ENCODE measurements at places on chromosomes 2 and 18.

GRCh38 chr18:44801781-44802180, 121.1 kb downstream of the SETBP1 start:
- DNase-seq: no peak

DNA sequence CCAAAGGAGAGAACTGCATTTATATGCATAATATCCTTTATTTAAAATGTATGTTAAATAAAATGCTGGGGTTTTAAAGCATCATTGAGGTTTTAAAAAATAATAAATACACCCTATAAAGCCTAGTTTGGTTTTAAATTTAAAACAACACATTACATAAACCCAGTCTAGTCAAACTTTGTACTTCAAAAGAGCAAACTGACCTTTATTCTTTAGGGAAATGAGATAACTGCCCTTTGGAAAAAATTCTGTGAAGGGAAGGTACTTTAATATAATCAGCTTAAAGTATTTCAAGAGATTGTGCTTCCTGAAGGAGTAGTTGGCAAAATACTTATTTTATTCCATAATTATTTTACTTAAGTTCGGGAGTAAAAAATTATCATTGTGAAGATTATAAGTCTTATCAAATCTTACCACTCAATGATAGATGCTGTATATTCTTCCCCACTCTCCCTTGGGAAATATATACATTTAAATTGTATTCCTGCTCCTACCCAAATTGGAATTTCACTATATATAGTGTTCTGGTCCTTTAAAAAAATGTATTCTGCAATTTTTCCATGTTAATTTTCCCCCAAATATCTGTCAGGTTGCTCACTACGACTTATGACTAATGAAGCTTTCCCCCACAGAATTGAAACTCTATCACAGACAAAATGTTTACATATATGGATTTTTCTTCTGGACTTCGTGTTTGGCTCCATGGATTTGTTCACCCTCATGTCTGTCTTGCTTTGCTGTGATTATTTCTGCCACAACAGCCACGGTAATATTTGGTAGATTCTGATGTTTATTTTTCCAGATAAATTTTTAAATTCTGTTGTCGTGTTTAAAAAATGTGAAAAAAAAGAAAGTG, 42.1 kb downstream of the ZC3H6 start:
- DNase-seq: no peak

DNA sequence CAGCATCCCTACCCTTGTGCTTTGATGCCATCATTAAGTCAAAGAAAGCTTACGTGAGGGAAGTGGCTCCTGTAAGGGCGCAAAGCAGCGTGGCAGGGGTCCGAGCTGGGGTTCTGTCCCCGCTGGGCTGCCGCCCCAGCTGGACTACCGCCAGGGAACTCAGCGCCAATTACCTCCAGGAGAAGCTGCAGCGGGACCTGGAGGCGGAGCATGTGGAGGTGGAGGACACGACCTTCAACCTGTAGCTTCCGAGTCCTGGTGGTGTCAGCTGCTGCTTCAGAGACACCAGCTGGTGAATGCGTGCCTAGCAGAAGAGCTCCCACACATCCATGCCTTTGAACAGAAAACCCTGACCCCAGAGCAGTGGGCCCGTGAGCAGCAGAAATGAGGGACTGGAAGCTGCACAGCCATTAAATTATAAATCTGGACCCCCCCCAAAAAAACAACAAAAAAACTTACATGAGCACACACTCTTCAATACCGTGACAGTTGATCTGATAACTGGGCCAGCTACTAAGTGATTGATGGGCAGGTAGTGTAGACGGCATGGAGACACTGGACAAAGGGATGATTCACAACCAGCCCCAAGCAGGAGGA, 20.1 kb upstream of the YES1 start:
- no peak for DNase-seq

DNA sequence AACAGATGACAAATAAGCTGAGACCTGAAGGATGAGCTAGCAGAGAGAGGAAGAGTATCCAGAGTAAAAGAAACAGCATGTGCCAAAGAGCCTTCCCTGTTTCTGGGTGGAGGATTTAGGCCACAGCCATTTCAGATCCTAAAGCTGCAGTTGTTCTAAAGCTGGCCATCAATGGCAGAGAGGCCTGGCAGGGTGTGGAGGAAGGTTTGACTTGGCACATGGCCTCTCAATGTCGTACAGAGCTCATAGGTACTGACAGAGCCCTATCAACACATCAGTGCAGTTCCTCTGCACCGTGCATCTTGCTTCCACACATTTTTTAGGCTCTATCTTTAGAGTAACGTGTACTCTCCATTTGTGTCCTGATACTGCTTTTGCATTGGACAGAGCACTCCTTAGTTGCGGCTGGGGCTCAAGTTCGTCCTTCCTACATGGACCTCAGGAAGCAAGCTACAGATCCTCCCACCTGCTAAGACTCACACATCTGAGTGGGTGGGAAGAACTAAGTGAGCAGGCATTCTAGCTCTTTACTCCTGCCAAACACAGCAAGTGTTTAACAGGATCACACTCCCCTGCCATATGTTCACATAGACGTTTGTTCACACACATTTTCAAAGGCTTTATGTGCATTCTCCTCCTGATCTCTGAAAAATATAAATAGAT, 3.0 kb upstream of the CHMP3 start:
- no peak for DNase-seq

GRCh38 chr2:156864753-156865152, 392.8 kb upstream of the GALNT5 start:
- no peak for DNase-seq

All from NCI-H1930 (cell line).